ENCODE measurements at places on chromosomes 7 and 10.

DNA sequence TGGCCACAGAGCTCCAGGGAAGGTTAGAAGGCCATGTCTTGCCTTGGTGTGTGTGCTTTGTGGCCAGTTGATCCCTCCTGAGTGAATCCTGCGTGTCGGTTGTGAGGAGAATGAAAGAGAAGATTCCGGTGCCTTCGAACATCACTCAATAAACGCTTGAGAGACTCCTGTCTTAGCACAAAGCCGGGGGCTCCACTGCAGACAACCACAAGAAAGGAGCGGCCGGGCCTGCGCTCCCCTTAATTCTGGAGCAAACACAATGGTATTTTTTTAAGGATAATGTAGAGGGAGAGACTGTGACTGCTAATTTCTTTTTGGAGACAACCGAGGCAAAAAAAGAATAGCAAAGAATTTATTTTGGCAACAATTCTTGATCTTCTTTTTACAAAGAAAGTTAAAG is 286.8 kb upstream of the SHH start:
- no peak for DNase-seq

DNA sequence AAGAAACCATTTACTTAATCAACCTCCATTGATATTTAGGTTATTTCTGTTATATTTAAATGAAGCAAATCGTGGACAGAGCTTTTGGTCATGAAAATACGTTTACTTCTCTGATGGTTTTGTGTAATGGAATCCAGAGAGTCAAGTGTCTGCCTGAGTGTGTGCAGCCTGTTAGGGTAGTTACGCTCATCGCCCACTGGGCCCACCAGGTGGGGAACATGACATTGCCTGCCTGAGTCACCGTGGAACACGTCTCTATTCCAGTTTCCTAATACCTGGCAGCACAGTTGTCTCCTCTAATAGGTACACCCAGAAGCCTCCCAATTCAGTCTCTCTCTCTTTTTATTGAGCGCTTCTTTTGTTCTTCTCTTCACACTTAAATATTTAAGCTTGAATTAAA is 91.0 kb downstream of the ADCY1 start:
- DNase-seq, result no peak

DNA sequence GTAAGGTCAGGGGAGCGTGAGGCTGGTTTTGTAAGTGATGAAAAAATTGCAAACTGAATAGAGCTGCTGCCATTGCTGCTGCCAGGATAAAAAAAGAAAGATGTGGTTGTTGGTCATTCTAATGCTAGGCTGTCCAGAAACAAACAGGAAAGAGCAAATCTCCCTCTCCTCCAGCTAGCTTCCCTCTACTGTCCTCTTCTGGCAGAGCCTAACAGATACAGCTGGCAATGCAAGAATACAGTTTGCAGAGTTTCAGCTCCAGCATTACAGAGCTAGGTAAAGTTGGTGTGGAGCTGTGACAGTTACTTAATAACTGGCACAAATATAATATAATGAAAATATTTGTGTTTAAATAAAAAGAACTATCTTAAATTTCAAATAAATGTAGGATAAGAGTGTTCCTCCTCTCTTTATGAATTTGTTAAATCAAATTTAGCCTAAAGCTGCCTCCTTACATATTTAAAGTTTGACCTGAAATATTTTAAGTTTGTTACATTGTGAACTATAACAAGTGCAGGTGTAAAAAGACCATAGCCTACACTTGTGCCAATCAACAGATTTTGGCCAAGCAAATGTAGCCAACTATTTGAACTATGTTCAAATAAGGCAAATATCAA is 407.7 kb downstream of the SH2D4B start:
- no peak for DNase-seq

DNA sequence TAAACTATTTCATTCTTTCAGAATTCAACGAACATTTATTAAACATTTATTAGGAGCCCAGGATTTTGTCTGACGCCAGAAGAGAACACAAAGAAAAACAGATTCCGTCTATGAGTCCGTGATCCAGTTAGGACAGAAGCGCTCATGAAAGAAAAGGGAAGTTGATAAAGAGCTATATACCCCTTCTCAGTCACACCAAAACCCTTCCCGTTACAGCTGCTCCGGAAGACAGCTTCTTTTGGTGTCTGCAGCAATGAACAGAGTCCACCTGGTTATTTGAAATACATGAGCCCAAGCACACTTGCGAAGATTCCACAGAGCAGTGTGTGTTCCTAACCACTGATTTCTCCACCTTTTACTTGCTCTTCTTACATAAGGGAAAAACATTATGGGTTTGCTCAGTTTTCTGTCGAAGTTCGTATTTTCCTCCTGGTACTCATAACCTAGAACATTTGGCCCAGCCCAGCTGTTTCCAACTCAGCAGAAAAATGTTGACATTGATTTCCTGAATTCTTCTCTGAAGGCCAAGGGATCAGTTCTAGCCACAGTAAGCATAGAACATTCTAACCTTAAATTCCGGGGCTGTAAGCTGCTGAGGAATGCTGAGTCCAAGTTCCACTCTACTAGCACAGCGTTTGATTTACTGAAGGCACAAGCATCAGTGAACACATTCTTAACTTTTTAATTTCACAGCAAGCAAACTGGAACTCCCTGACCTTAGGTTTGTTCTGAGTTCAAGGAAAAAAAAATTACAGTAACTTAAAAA is 206.5 kb downstream of the SORCS1 start:
- no peak for DNase-seq

DNA sequence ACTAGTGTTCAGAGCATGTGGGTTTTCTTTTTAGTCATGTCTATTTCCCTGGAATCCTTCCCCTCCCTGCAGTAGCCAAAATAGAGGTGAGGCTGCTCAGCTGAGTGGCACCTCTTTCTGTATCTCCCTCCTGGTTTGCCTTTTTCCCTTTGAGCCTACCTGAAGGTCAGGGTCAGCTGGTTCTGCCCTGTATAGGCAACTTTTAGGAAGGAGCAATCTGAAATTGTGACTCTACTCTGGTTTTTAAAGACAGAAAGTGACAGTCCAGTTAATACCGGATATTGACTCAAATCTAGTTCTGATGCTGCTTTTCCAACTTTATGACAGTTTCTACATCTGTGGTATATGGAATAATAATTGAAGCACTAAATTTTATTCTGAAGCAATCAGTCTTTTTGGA is 26.0 kb downstream of the CCM2 start:
- DNase-seq, result no peak

DNA sequence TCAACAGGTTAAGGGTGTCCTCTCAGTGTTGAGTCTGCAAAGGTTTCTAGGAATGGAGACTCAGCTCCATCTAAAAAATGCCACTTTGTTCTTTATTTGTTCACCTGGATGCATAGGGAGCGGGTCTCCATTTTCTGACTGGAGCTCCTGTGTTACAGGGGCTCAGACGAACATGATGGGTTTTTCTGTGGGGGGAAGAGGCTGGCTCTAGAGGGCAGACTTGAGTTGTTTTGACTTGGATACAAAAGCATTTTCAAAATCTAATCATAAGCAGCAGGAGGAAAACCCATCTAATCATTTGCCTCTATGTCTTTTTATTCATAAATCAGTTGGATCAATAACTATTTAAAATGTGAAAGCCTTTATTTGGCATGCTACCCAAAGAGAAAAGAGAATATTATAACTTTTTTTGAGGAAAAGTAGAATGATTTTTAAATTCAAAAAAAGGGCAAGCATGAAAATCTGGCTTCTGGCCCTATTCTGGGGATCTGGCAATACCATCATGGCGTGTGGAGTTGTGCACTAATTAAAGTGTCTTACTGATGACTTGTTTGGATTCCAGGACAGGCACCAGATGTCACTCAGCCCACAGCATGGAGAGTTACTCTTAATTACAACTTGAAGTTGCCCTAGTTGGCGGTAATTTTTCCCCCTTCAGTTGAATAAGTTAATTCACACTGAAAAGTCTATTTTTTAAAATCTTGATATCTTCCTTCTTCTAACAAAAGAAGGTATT is 594.9 kb downstream of the REEP3 start:
- DNase-seq, result no peak

DNA sequence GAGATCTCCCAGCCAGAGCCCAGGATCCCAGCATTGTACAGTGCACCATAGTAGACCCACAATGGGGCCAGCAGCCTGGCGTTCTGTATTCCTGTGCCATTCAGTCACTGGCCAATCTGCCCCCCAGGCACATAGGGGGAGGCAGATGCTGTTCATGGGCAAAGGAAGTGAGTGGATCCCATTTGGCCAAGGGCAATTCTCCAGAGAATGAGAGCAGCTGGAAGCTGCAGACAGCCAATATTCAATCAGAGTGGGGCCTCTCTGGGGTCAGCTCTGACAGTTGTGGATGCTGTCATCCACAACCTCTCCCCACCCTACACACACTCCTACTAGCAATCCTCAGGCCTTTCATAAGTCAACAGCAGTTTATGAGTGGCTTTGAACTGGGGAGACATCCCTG is 17.5 kb downstream of the STEAP1B start:
- DNase-seq, result no peak

DNA sequence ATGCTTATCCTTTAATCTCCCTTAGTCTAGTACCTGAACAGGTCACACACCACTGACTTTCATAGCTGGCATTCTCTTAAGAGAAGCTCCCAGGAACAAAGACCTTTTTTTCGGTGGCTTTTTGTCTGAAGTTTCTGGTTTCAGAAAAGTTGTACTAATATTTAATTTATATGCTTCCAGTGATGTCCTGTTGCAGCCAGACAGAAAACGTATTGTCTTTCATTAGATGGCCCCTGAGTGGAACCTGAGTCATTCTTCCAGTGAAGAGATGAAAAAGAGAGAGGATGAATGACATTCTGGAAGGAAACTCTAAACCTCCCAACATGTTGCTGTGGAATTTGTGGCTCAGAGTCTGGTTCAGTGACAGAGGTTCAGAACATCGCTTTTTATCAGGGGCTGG is 274.8 kb upstream of the TAC1 start:
- no peak for DNase-seq

DNA sequence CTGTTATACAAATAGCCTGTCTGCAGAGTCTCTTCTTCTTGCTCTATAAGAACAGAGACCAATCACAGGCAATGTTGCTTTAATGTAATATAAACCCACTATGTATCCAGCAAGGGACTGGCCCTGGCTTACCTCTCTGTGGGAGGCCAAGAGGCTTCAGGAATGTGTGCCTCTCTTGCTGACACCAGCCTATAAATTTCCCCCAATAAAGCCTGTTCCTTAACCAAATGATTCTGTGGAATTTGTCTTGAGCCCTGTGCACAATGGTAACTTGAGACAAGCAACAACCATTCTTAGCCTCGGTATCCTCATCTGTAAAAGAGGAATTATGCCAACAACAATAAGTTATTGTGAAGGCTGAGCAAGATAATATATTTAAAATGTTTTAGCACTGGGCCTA is 563.7 kb downstream of the GRM8 start:
- no peak for DNase-seq

Measured in stimulated activated CD4-positive, alpha-beta T cell treated with anti-CD3 and anti-CD28 coated beads, Interleukin-12 subunit alpha, Interleukin-12 subunit beta, amount 100 ng/mL, for 24 hours (primary cell).